ENCODE measurements at places on chromosomes 3 and 15. TPM values are rescaled to one million over a fixed set of nuclear protein-coding genes. Genes with fewer than 3 reads are reported as not detected.

DNA sequence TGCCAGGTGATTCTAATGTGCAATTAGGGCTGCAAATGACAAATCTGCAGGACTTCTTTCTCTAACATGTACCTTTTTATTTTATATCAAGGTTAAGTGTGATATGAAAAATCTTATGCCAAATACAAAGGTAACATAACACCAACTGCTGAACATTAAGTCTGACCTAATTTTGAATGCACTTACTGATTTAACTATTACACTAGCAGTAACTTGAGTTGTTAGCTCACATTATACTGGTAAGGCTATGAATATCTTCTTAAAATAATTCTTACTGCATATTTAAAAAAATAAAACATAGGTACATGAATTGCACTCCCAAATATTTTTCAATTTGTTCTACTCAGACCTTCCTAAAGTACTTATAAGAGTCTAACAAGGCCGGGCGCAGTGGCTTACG lies 259.2 kb downstream of the CD47 start:
- DNase-seq: no peak

- DNase-seq: no peak
These were observed 330.5 kb downstream of the ROBO2 start for GRCh38 chr3:77370413-77370812.

GRCh38 chr3:103075282-103075681 lies 640.5 kb downstream of the ZPLD1 start:
- no peak for DNase-seq

DNA sequence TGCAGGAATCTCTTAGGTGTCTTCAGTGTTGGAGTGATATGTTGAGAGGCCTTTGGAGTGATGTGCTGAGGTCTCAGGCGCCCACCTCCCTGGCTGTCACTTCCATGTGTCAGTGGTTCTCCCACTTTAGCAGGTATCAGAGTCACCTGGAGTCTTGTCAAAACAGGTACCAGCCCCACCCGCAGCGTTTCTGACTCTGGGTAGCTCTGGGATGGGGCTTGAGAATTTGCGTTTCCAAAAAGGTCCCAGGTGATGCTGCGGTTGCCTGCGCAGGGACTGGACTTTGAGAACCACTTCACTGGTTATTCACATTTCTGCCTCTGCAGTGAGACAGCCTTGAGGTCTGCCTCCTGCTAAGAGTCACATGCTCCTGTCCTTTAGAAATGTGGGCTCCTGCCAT lies 15.5 kb downstream of the UMPS start:
- no peak for DNase-seq

LRRK1 gene
- 3.1 TPM for polyA plus RNA-seq

NPAP1 gene
- polyA plus RNA-seq: 0.56 TPM

TM4SF18 gene
- 30.8 TPM for polyA plus RNA-seq

C3orf49 gene
- polyA plus RNA-seq: 0.72 TPM

Measured in right renal cortex interstitium (tissue), 3 donors.